Stimulated activated CD4-positive, alpha-beta T cell treated with anti-CD3 and anti-CD28 coated beads, Interleukin-15, amount 100 ng/mL, for 1 hour (primary cell): ENCODE measurements at places on chromosomes 5 and 9.

- DNase-seq: no peak
Observed at GRCh38 chr5:122101636-122102285, 23.7 kb upstream of the LOX start.

DNA sequence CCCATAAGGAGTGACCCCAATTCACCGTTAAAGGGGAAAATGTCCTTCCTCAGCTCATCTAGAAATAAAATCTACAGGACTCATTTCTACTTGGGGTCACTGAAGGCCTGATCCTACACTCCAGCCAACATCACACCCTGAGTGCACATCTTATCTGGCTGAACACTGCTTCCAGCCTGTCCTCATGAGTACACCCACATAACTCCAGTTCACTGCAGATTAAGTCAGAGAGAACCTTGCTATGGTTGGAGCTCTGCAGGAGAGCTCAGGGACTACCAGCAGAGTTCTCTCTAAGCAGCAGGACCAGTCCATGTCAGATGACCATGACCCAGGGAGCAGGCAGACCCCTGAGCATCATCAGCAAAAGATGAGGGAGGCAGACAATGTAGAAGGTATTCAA is 126.9 kb upstream of the MAP3K1 start:
- no peak for DNase-seq

GRCh38 chr5:62256161-62257019 is 49.6 kb upstream of the KIF2A start:
- peak; percentile 2 for DNase-seq

DNA sequence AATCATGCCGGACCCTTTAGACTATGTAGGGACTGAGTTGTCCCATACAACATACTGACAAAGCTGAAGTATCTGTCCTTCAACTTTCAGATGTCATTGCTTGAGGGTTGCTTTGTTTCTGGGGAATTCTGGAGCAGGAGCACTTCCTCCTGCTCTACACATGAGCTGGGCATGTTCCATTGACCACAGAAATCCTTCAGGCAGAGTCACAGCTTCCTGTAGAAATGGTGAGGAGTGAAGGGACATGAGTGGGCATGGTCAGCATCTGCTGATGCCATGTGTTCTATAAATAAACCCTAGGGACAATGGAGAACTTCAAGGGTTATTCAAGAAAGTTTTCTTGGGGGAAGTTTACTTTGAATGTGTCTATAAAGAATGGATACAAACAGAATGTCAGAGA is 296.6 kb upstream of the FBXL7 start:
- DNase-seq: no peak

DNA sequence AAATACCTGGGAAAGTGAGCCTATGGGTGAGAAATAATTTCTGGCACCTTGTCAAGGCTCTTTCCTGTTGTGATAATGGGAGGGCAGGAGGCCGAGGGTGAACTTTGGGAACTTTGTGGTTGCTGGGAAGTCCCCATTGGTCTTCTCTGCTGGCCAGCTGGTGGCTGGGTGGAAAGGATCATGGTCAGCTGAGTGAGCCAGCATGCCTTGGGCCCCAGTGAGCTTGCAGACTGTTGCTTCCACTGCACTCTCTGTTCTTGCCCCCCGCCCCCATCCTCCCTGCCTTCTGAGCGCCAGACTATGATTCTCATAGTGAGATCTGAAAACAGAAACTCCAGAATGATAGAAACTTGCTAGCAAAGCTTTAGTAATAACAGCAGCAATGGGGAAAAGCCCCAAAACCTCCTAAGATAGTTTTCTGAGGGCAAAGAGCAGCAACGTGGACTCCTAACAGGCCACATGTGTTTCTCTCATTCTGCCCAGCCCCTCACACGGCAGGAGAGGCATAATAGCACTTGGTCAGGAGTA is 139.2 kb upstream of the SMARCA2 start:
- no peak for DNase-seq

DNA sequence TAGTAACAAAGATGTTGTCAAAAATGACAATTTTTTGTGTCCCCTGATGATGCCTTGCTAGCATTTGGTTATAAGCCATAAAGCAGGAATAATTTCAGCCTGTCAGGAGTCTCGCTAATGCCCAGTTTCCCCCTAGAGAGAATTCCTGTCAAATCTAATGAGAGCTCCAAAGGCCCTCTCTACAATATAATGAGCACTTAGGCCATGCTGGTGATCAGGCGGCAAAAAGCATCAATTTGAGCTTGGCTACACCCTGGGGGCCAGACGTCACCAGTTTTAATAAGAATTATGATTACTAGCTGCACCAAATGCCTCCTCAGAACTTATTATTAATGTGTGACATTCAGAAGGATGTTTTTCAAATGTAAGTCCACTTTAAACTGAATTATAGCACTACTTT is 6.1 kb downstream of the TLE1 start:
- DNase-seq: no peak

DNA sequence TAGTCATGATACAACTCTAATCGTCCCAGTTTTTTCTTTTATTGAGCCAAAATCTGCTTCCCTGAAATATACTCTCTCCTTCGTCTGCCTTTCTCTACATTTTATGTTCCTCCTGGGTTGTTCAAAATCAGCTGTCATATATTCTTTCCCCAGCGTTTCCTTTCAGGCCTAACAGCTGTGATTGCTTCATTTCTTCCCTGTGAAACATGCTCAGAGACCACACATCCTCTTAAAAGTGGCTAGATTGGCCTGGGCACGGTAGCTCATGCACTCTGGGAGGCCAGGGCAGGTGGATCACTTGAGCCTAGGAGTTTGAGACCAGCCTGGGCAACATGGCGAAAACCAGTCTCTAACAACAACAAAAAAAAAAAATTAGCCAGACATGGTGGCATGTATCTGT is 25.1 kb downstream of the NFX1 start:
- DNase-seq: no peak

DNA sequence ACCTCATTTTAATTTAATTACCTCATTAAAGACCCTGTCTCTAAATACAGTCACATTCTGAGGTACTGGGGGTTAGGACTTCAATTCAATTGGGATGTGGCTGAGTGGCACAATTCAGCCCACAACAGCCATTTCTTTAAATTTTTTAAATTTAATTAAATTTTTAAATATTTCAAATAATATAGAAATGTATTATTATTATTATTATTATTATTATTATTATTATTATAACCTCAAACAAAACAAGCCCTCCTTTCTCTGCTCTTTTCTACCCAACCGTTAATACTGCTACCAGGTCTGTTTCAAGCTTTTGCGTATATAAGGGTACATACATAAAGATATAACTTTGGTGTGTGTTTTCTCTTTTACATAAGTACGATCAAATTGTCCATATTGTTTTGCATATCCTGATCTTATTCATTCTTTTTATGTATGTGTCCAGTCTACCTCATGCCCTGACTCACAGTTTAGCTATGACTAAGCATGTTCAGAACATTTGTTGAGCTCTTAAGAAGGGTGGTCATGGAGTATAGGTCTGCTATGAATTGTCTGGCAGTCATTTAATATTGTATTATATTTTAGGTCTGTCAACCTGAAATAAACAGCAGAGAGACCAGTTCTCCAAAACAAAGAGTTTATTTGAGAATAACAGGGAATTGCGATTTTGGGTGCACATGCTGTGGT is 16.1 kb upstream of the RAB14 start:
- DNase-seq: no peak

DNA sequence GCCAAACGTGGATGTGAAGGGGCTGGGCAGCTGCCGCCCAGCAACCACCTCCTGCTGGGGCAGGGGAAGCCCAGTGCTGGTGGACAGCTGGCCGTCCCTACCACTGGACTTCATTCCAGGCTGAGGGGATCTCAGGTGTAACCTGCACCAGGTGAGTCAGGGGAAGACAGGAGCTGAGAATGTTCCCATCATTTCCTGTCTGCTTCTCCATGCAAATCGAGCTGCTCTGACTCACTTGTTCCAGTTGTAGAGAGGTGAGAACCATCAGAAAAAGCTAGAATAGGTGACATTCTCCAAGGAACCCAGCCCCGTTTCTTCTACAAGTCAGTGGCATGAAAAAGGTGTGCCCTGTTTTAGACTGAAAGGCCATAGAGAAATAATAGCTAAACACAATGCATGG is 21.8 kb upstream of the BARX1 start:
- DNase-seq: no peak

GRCh38 chr5:130514984-130515690 is 610.9 kb downstream of the CHSY3 start:
- no peak for DNase-seq

DNA sequence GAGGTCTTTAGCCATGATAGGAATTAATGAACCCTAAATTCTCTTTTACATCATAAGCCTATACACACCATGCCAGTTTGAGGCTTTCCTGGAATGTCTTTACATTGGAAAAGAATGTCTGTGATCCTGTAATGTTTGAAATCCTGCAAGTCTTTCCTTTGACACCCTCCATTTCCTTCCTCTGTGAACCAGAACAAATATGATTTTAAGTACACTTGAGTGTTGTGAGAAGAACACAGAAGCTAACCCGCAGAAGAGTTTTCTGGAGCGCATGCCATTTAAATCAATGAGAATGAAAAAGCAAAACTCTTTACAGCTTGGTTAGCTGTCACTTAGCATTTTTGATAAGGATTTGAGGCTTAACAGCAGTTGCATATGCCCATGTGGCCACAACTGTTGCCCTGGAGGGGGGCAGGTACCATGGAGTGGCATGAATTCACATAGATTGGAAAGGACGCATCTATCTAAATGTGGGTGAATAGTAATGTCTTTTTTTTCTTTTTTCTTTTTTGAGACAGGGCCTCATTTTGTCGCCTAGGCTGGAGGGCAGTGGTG is 372.6 kb downstream of the KDM4C start:
- DNase-seq: no peak

DNA sequence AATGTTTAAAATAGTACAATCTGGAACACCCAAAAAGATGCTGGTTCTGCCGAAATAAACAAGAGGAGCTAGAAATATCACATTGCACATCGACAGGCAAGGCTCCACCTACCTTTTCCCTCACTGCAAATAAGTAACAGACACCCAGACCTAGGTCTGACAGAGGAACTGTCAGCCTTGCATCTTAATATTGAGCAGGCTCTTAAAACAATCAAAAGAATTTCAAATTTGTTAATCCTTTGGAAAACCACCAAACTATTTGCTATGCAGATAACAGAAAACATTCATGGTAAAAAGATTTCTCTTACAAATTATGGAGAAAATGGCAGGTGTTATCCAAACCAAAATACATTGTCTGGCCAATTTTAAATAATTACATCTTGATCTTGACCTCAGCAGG is 71.3 kb downstream of the FRMD3 start:
- no peak for DNase-seq

DNA sequence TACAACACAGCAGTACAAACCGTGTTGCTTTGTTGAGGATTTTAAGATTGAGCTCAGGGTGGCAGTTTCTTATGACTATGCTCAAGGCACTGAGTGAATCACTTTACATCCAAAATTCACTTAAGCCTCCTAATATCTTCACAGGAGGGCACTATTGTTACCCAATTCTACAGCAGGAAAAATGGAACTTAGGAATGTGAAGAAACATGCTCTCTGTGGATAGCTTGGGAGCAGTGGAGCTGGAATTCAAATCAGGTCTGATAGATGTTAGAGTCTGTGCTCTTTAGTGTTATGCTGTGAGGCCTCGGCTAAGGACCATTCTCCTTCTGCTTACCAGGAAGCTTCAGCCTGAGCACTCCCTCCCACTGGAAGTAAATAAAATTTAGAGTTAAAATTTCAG is 18.7 kb upstream of the HMHB1 start:
- no peak for DNase-seq

GRCh38 chr5:140114341-140115185 is 654 bp downstream of the PURA start:
- DNase-seq: peak; percentile 11

GRCh38 chr9:15889555-15889954 is 336.7 kb downstream of the CCDC171 start:
- no peak for DNase-seq

- no peak for DNase-seq
Observed at GRCh38 chr5:93887678-93888077, 146.3 kb upstream of the POU5F2 start.

GRCh38 chr9:128020692-128021091 is 39.9 kb upstream of the EEIG1 start:
- no peak for DNase-seq

- no peak for DNase-seq
Observed at GRCh38 chr5:107449369-107449768, 221.4 kb downstream of the EFNA5 start.

DNA sequence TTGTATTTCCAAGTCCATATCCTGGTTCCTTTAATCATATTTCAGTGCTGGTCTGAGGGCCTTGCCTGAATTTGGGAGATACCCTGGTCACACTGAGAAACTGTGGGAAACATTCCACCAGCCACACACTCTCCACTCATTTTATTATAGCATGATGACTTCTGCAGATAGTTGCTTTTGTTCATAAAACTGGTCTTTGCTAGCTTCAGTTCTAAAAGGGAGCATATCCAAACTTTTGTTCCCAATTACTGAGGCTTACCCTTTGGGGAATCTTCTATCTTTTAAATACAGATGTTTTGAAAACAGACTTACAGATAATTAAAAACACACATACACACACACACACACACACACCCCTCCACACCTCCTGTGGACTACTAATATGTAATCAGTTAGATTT is 21.0 kb downstream of the DMGDH start:
- DNase-seq: no peak

DNA sequence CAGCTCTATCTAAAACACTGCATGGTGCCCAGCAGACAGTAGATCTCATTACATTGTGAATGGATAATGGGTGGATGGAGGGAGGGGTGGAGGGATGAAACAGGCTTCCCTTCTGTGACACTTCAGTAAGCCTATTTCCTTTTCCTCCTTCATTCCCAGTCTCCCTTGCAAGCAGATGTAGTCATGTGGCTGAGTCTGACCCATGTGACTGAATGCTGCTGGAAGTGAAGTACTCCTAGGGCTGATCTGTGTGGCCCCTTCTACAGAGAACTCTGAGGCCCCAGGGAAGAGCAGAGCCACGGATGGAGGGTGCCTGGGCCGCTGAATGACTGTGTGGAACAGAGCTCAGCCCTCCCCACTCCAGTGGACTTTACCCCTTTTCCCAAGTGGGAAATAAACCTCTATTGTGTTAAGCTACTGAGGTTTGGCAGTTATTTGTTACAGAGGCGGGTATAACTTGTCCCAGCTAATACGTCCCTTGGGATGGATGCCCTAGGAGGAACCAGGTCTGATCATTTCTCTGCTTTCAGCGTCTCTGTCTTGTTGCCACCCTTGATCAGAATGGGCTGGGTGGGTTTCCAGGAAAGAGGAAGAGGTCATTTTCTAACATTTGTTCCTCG is 176.1 kb upstream of the MVB12B start:
- no peak for DNase-seq

DNA sequence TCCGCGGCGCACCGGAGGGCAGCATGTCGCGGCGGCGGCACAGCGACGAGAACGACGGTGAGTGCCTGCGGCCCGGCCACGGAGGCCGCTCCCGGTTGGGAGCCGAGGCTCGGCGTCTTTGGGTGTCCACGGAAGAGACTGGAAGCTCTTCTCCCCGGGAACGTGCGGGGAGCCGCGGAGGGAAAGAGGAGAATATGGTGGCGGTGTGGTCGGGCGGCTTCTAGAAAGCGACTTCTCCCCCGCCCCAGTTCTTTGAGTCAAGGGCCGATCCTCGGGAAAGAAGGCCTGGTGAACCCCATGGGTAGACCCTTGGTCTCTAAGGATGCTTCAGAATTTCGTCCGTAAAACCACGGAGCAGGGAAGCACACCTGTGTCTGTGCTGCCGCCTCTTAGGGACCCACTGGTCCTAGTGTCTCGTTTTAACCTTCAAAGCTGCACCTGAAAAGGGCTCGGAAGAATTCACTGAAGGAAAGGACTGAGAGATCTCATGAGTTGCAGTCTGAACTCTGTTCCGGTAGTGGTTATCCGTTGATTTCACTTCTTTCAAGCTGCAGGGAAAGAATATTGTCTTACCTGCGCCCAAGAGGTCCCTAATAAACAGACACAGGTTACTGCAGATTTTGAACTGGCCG is 354 bp downstream of the NCBP1 start:
- no peak for DNase-seq
